ENCODE measurements at places on chromosomes 12 and 14.

- DNase-seq = no peak
Measured at GRCh38 chr14:100317912-100318808, 5.0 kb upstream of the SLC25A47 start.

- DNase-seq = peak; percentile 99
Measured at GRCh38 chr14:91249841-91250616, 5.5 kb upstream of the GPR68 start.

DNA sequence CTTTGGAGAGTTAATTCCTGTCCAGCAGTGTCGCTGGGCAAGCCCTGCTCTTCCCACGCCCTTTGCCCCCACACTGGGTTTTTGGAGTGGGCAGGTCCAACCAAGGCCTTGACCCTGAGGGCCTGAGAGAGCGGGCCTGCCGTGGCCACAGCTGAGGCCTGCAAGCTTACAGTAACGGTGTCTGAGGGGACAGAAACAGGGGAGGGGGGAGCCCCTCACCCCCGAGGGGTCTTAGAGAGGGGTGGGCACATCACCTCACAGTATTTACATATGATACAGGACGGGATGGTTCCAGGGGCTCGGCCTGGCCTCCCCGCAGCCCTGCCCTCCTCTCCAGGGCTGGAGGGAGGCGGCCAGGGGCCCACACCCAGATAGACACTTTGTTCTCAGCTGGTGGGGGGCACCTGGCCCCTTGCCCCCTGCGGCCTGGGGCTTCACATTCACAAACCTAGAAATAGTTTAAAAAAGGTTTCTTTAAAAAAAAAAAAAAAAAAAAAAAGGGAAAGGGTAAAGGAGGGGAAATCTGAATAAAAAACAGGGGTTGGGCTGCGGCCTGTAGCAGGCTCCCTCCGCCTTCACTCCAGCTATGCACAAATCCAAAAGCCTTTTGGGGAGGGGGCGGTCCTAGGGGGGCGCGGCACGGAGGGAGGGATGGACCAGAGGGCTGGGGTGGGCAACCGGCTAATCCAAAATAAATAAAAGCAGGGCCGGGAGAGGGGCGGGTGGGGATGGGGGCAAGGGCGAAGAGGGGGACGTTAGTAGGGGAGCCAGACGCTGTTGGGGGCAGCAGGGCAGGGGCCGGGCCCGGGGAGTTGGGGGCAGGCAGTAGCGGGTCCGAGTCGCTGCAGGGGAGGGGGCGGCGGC is 14.8 kb upstream of the PLA2G1B start:
- no peak for DNase-seq

DNA sequence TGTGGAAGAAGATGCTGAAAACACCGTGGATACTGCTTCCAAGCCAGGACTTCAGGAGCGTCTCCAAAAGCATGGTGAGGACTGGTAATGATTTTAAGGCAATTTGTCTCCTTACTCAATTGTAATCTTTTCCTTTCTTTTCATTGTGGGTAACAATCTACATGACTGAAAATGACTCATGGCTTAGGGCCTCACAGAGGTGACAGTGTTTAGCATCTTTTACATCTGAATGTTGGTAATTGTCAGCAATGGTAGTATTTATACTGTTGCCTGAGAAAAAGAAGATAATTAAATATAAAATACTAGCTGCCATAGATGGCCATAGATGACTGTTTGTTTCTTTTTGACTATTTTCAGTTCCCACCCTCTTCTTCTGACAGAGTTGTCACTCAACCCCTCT is 31.6 kb downstream of the TULP3 start:
- DNase-seq = no peak

- DNase-seq = no peak
Measured at GRCh38 chr14:22147716-22148115, 441.3 kb downstream of the DAD1 start.

DNA sequence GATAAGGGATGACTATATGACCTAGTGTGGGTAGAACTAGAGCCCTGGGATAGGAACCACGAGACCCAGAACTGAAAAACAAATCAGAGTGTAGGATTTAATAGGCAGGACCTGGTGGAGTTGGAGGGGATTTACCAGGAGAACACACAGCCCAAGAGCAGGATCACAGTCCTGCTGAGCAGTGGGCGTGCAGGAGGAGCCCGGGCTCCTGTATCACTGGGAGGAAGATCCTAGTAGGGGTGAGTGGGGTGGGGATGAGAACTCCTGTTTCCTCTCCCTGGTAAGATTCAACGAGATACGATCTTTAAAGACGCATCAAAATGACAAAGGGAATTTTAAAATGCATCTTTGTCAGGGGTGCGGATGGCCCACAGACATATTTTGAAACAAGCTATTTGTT is 220.1 kb downstream of the GALC start:
- DNase-seq = no peak

- DNase-seq = no peak
Measured at GRCh38 chr12:30257618-30258017, 438.1 kb downstream of the IPO8 start.

DNA sequence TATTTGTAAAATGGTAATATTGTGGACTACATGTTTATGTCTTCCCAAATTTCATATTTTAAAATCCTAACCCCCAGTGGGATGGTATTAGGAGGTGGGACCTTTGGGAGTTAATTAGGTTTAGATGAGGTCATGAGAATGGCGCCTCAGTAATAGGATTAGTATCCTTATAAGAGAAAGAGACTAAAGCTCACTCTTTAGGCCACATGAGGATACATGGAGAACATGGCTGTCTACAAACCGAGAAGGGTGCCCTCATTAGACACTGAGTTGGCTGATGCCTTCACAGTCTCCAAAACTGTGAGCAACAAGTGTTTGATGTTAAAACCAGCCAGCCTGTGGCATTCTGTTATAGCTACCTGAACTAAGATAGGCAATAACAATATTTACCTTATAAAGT is 58.3 kb upstream of the OTOGL start:
- DNase-seq = no peak

GRCh38 chr12:123111498-123112165 is 39.3 kb downstream of the PITPNM2 start:
- no peak for DNase-seq

GRCh38 chr12:75979181-75979580 is 52.4 kb downstream of the PHLDA1 start:
- no peak for DNase-seq

DNA sequence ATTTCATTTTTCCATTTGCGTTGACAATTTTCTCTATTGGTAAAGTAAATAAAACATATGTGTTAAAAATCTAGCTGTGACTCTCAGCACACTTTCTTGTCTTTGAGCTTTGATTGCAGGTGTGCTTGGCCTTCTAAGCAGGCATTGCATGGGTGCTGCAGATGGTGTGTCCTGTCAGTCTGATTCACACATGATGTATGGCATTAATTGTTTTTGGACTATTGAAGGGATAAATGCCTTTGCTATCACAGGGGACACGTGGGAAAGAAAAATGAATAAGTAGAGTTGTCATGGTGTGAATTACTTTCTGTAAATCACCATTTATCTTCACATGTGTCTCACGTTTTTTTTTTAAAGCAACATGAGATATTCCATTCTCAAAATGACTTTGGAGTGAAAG is 211.3 kb upstream of the NAV3 start:
- no peak for DNase-seq

DNA sequence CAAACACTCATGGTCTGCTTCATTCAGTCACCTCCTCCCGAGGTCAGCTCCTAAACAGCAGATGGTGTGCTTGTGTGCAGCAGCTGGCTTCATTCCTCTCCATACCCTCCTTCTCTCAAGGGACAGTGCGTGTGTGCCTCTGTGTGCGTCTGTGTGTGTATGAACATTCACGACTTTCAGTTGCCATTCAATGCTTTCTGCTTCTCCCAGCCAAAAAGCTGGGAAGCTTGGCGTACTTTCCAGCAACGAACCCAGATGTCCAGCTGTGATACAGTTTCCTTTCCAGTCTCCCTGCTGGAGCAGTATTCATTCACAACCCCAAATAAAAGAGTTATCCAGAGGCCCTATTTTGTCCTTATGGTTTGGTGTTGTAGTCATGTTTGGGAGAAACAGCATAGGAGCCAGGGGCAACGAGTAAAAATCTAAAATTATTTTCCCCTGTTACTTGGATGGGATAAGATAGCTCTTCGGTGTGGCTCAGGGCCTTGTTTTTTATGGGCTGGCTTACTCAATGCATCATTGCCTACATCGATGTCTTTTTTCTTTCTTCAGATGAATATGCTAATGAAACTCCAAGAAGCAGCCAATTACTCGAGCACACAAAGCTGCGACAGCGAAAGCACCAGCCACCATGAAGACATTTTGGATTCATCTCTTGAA is 379.3 kb downstream of the NAV3 start:
- DNase-seq = no peak

DNA sequence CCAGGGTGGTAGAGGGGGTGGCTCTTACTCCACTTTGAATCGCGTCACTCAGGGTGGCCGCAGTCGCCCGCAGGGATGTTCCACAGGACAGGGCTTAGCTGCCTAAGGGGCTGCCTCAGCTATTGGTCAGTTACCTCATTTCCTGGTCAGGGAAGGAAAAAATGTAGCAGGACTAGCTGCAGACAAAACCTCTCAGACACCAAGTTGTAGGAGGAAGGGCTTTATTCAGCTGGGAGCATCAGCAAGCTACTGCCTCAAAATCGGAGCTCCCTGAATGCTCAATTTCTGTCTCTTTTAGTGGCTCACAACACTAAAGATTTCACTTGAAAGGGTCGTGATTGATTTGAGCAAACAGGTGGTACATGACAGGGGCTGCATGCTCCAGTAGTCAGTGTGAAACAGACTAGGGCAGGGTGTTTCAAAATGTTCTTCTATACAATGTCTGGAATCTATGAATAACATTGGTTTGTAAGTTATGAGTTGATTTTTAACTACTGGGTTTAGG is 6.4 kb upstream of the CLEC6A start:
- no peak for DNase-seq

DNA sequence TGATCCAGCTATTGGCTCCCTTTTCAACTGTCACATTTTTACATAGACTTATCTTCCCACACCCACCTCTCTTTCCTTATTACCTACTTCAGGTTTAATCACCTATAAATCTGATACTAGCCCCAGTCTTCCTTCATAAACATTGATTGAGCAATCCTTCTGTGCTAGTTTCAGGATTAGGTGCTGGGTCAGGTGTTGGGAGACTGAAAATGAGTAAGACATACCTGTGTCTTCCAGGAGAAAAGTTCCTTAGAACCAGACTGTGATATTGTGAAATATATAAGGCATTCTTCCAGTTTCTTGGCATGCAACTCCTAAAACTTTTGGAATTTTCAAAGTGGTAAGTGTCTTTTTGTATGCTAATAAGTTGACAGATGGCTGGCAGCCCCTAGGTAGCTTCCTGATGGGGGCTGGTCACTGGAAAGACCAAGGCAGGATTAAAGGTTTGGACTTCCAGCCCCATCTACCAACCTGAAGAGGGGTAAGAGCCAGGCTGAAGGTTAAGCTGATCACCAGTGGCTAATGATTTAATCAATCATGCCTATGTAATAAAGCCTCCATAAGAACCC is 4.6 kb downstream of the ANO6 start:
- DNase-seq = no peak

- DNase-seq = no peak
Measured at GRCh38 chr12:130796985-130797686, 41.9 kb downstream of the STX2 start.

- no peak for DNase-seq
Measured at GRCh38 chr14:103521438-103521950, 1.1 kb downstream of the CKB start.

DNA sequence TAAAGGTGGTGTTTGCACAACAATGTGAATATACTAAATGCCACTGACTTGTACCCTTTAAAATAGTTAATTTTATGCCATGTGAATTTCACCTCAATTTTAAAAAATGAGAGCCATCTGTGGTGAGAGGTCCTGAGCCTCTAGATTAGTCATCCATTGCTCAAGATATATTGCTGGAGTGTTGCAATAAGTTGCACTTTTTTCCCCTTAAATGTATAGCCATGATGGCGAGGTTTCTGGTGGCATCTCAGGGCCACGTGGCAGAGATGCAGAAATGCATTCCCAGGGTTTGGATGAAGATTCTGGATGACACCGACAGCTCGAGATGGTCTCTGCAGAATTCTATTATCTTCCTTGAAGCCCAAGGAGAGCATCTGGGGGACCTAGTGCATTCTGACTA is 153.7 kb downstream of the AACS start:
- DNase-seq = no peak

DNA sequence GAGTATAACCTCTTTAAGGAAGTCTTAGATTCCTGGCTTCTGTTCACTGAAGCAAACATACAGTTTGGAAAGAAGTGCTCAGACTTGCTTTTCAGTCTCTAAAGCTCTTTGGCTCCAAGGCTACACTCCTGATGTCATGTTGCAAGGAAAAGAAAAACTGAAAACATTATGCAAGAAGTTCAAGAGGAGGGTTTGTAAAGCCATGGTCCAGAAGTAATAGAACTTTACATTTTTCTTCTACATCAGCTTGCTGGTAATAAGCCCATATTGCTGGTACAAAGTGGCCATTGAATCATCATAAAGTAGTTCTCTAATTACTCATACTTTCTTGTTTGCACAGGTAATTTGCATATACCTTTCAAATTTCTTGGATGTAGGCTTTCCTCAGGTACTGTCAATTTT is 83.6 kb downstream of the BBS10 start:
- no peak for DNase-seq

- DNase-seq = no peak
Measured at GRCh38 chr14:26839481-26839880, 241.6 kb upstream of the NOVA1 start.

- no peak for DNase-seq
Measured at GRCh38 chr12:25960143-25960542, 1.7 kb downstream of the RASSF8 start.

DNA sequence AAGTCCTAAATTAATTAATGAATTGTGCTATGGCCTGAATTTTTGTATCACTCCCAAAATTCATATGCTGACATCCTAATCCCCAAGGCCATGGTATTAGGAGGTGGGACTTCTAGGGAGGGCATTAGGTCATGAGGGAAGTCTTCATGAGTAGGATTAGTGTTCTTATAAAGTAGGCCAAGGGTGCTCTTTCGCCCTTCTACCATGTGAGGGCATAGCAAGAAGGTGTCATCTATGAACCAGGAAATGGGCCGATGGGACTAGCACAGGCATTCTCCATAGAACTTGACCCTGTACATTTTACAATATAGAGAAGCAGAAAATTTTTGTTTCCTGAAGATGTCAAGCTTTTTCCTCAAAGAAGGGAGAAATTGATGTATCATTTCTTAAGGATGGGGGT is 12.5 kb downstream of the SYT10 start:
- no peak for DNase-seq

Measured in NCI-H1417 treated with DMSO at 0.1 percent for 48 hours (cell line).